ENCODE measurements at places on chromosomes 11 and 22. TPM values are rescaled to one million over a fixed set of nuclear protein-coding genes. Genes with fewer than 3 reads are reported as not detected.

Gene JAML
- 44.6 TPM for total RNA-seq

Gene TUBA8
- 0.81 TPM for total RNA-seq

Gene SORL1
- total RNA-seq: 33.4 TPM

Gene SPON1
- 68.9 TPM for total RNA-seq

Gene TSGA10IP
- not detected for total RNA-seq

Gene OR52N4
- total RNA-seq: 1.9 TPM

Gene HTR3A
- not detected for total RNA-seq

Gene OR51A2
- total RNA-seq: not detected

Gene TBX1
- total RNA-seq: 1.0 TPM

Gene OR2AG2
- 0.15 TPM for total RNA-seq

Gene CNGA4
- 2.6 TPM for total RNA-seq

Gene NXPE4
- not detected for total RNA-seq

Gene NXPE2
- total RNA-seq: 0.30 TPM

Gene SLC25A45
- total RNA-seq: 5.8 TPM

Gene TAF1D
- total RNA-seq: 98.5 TPM

Gene PRR5L
- total RNA-seq: 40.5 TPM

Gene DCUN1D5
- total RNA-seq: 37.7 TPM

Gene APOBEC3H
- 0.91 TPM for total RNA-seq

Gene CAPN1
- 327 TPM for total RNA-seq

Gene SRPRA
- 112 TPM for total RNA-seq

Gene EXPH5
- 18.9 TPM for total RNA-seq

Gene DTX4
- 57.6 TPM for total RNA-seq

Gene MAPK12
- total RNA-seq: 11.2 TPM

Gene TCF20
- 42.2 TPM for total RNA-seq

Gene PHLDA2
- total RNA-seq: 24.9 TPM

Gene EFCAB6
- total RNA-seq: 25.1 TPM

Gene SNX19
- total RNA-seq: 67.4 TPM

Gene C1QTNF6
- 3.7 TPM for total RNA-seq

Gene CRYBB3
- total RNA-seq: not detected

Gene CAVIN3
- 45.1 TPM for total RNA-seq

Gene VWCE
- total RNA-seq: 0.91 TPM
